Natural killer cell treated with Interleukin-12 subunit alpha and Interleukin-12 subunit beta and Interleukin-15 and Interleukin-18, amount 100 ng/mL, for 72 hours (primary cell): ENCODE measurements at places on chromosomes 5 and 9. TPM values are rescaled to one million over a fixed set of nuclear protein-coding genes. Genes with fewer than 3 reads are reported as not detected.
A peak's percentile ranks its signal among the peaks of the same experiment; 100 is the strongest.

GLRX gene
- total RNA-seq = 109 TPM

DMGDH gene
- not detected for total RNA-seq

RANBP17 gene
- 8.3 TPM for total RNA-seq

TTC1 gene
- 56.6 TPM for total RNA-seq

FER gene
- 13.4 TPM for total RNA-seq

FAM153A gene
- total RNA-seq = 3.8 TPM

IL33 gene
- total RNA-seq = not detected

SOX30 gene
- not detected for total RNA-seq

RASGRF2 gene
- total RNA-seq = 2.3 TPM

TXNDC8 gene
- total RNA-seq = not detected

NR2F1-AS1 gene
- not detected for total RNA-seq

TOR4A gene
- total RNA-seq = 31.1 TPM

MELK gene
- 53.6 TPM for total RNA-seq

F2RL2 gene
- not detected for total RNA-seq

SPINK4 gene
- total RNA-seq = not detected

RNF183 gene
- not detected for total RNA-seq

LHX3 gene
- total RNA-seq = 0.12 TPM

- peaks cover 4% of the 10 kb centered on the region for H3K4me1 ChIP-seq
- no peak for DNase-seq
- H3K4me3 ChIP-seq = no peak overlapping the region
- H3K27me3 ChIP-seq = no peaks in the 10 kb centered on the region
These were observed 155.6 kb upstream of the ZNF618 start for GRCh38 chr9:113720495-113720894.

DNA sequence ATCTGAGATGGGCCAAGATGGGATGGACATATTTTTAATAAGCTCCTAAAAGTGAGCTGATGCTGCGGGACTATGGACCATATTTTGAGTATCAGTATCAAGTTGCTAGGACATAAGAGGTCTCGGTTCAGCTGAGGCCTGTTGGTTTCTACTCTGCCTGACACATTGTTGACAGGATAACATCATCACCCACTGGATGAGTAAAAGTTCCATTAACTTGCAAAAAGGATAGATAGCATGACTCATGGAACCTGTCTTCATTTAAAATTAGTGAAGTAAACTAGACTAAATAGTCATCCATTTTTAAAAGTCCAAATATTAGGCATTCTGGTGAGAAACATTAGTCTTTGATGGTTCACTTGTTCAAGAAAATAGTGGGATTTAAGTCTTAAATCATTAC, 33.3 kb downstream of the PARP8 start:
- DNase-seq = no peak
- H3K4me1 ChIP-seq = peaks cover 53% of the 10 kb centered on the region
- H3K27me3 ChIP-seq = no peaks in the 10 kb centered on the region
- no peaks in the 10 kb centered on the region for H3K36me3 ChIP-seq
- H3K27ac ChIP-seq = peak overlapping the region; percentile 46

- no peak overlapping the region for H3K4me3 ChIP-seq
- DNase-seq = no peak
- peaks cover 11% of the 10 kb centered on the region for H3K4me1 ChIP-seq
- peaks cover 13% of the 10 kb centered on the region for H3K27me3 ChIP-seq
- H3K36me3 ChIP-seq = no peaks in the 10 kb centered on the region
- H3K27ac ChIP-seq = no peak overlapping the region
These were observed 32.4 kb upstream of the CAST start for GRCh38 chr5:96629774-96630173.

DNA sequence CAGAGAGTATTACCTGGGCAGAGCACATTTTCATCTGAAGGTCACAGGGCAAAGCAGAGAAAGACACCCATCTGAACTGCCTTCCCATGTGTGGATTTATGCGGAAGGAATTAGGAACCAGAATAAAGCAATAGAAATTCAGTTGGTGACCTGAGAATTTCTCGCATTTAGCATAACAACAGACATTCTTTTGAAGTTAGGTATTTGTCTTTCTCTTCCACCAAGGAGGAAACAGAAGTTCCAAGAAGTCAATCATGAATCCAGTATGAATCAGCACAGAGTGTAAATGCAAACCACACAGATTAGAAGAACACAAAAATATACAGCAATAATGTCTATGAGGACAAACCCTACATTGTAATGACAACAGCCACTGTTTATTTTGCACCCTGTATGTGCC, 515.2 kb upstream of the BRINP1 start:
- no peaks in the 10 kb centered on the region for H3K4me1 ChIP-seq
- H3K27ac ChIP-seq = no peak overlapping the region
- H3K4me3 ChIP-seq = no peak overlapping the region
- H3K36me3 ChIP-seq = no peaks in the 10 kb centered on the region
- H3K27me3 ChIP-seq = peaks cover under 1% of the 10 kb centered on the region

- no peaks in the 10 kb centered on the region for H3K36me3 ChIP-seq
- no peak for DNase-seq
- H3K4me3 ChIP-seq = peak overlapping the region; percentile 36
- no peak overlapping the region for H3K27ac ChIP-seq
- peaks cover 9% of the 10 kb centered on the region for H3K27me3 ChIP-seq
- H3K4me1 ChIP-seq = peaks cover 14% of the 10 kb centered on the region
These were observed 116.6 kb downstream of the ESM1 start for GRCh38 chr5:54868511-54869483.

GRCh38 chr9:100111235-100111634, 12.2 kb downstream of the INVS start:
- H3K27ac ChIP-seq = no peak overlapping the region
- no peaks in the 10 kb centered on the region for H3K27me3 ChIP-seq
- H3K36me3 ChIP-seq = no peaks in the 10 kb centered on the region
- peaks cover 8% of the 10 kb centered on the region for H3K4me1 ChIP-seq
- no peak for DNase-seq
- H3K4me3 ChIP-seq = no peak overlapping the region

GRCh38 chr9:119453980-119454379, 84.7 kb upstream of the BRINP1 start:
- no peaks in the 10 kb centered on the region for H3K36me3 ChIP-seq
- no peaks in the 10 kb centered on the region for H3K4me1 ChIP-seq
- no peak for DNase-seq
- peaks cover 6% of the 10 kb centered on the region for H3K27me3 ChIP-seq

GRCh38 chr9:81608289-81608657, 81.1 kb downstream of the TLE1 start:
- no peak overlapping the region for H3K4me3 ChIP-seq
- no peak for DNase-seq
- no peak overlapping the region for H3K27ac ChIP-seq
- no peaks in the 10 kb centered on the region for H3K27me3 ChIP-seq

DNA sequence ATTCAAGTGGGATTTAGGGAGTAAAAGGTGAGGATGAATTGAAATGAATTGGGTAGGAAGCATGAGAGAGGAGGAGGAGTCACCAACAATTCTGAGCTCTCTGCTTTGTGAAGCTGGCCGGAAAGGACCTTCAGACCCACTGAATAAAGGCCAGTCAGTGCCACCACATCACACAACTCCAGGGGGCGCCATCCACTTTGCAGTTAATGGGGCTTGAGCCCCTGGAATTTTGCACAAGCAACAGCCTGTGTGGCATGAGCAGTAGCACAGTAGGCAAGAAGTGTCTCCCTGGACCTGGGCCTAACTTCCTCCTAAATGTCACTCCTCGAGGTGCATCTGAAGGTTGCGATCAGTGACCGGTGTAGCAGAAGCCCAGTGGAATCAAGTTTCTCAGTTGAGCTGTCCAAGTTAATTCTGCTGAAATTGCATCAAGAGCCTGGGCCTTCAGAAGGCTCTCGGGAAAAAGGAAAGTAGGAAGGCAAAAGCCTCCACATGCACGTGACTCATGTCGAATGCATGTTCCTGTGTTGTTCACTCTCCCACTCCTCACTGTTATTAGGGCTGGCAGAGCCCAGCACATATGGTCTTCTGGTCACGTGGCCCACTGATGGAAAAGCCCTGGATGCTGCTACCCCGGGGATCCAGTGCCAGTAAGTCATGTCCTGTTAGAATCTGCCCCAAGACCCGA, 27.8 kb upstream of the GLIS3 start:
- H3K27ac ChIP-seq = no peak overlapping the region
- H3K36me3 ChIP-seq = no peaks in the 10 kb centered on the region
- no peak overlapping the region for H3K4me3 ChIP-seq
- no peaks in the 10 kb centered on the region for H3K4me1 ChIP-seq
- peaks cover 26% of the 10 kb centered on the region for H3K27me3 ChIP-seq

- H3K36me3 ChIP-seq = peaks cover 7% of the 10 kb centered on the region
- H3K4me1 ChIP-seq = peaks cover 29% of the 10 kb centered on the region
- H3K4me3 ChIP-seq = no peak overlapping the region
- no peak overlapping the region for H3K27ac ChIP-seq
These were observed 4.4 kb upstream of the RABGAP1 start for GRCh38 chr9:122936464-122936863.

- peaks cover 11% of the 10 kb centered on the region for H3K4me1 ChIP-seq
- no peaks in the 10 kb centered on the region for H3K27me3 ChIP-seq
- H3K36me3 ChIP-seq = no peaks in the 10 kb centered on the region
- DNase-seq = peak; percentile 75
These were observed 14.4 kb upstream of the SPINK4 start for GRCh38 chr9:33225319-33226147.

- peaks cover 14% of the 10 kb centered on the region for H3K27me3 ChIP-seq
- no peaks in the 10 kb centered on the region for H3K36me3 ChIP-seq
- no peak for DNase-seq
- no peaks in the 10 kb centered on the region for H3K4me1 ChIP-seq
- H3K4me3 ChIP-seq = no peak overlapping the region
These were observed 28.4 kb upstream of the PITX1 start for GRCh38 chr5:135062216-135063055.

- peaks cover 3% of the 10 kb centered on the region for H3K4me1 ChIP-seq
- H3K27ac ChIP-seq = peak overlapping the region; percentile 7
- H3K36me3 ChIP-seq = peaks cover 26% of the 10 kb centered on the region
- H3K4me3 ChIP-seq = no peak overlapping the region
- DNase-seq = no peak
- H3K27me3 ChIP-seq = no peaks in the 10 kb centered on the region
These were observed 57.9 kb upstream of the RICTOR start for GRCh38 chr5:39132128-39132447.

- H3K27me3 ChIP-seq = peaks cover 8% of the 10 kb centered on the region
- H3K36me3 ChIP-seq = peaks cover 4% of the 10 kb centered on the region
- no peak for DNase-seq
- H3K4me3 ChIP-seq = no peak overlapping the region
These were observed 137.5 kb downstream of the BAAT start for GRCh38 chr9:101247297-101247696.

GRCh38 chr5:150448334-150448733, 1.2 kb downstream of the RPS14 start:
- H3K36me3 ChIP-seq = peaks cover 39% of the 10 kb centered on the region
- H3K27me3 ChIP-seq = no peaks in the 10 kb centered on the region
- H3K4me3 ChIP-seq = peak overlapping the region; percentile 91
- H3K4me1 ChIP-seq = peaks cover 24% of the 10 kb centered on the region
- no peak for DNase-seq
- peak overlapping the region; percentile 97 for H3K27ac ChIP-seq

GRCh38 chr5:81590498-81591384, 160.2 kb downstream of the SSBP2 start:
- H3K4me1 ChIP-seq = peaks cover 17% of the 10 kb centered on the region
- DNase-seq = no peak
- H3K4me3 ChIP-seq = peak overlapping the region; percentile 12
- peaks cover 18% of the 10 kb centered on the region for H3K36me3 ChIP-seq
- no peak overlapping the region for H3K27ac ChIP-seq

- peaks cover 4% of the 10 kb centered on the region for H3K27me3 ChIP-seq
- H3K4me3 ChIP-seq = no peak overlapping the region
- no peak for DNase-seq
- no peak overlapping the region for H3K27ac ChIP-seq
These were observed 110.3 kb upstream of the SLIT3 start for GRCh38 chr5:169410996-169411783.

DNA sequence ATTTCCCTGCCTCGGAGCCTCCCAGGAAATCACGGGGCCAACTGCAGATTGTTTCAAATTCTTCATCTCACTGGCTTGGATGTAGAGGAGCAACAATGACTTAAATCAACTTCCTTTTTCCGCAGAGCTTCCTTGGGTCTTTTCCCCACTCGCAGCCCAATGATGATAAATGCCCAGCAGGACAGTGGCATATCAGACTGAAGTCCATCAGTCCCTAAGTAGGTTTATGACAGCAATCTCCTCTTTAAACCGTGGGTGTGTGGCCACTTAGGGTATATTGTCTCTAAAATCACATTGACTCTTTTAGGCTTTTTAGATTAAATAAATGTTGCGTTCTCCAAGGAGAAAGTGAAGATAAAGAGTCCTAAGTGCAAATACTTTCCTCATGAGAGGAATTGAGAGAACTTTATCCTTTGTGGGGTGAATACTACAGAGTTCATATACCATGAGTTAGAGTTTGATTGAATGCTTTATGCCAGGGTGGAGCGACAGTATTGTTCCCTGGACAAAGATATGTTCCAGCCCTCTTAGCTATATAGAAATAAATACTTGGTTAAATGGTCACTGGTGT, 59.1 kb downstream of the IQGAP2 start:
- no peaks in the 10 kb centered on the region for H3K27me3 ChIP-seq
- H3K4me3 ChIP-seq = no peak overlapping the region
- no peak overlapping the region for H3K27ac ChIP-seq
- peaks cover 29% of the 10 kb centered on the region for H3K36me3 ChIP-seq

DNA sequence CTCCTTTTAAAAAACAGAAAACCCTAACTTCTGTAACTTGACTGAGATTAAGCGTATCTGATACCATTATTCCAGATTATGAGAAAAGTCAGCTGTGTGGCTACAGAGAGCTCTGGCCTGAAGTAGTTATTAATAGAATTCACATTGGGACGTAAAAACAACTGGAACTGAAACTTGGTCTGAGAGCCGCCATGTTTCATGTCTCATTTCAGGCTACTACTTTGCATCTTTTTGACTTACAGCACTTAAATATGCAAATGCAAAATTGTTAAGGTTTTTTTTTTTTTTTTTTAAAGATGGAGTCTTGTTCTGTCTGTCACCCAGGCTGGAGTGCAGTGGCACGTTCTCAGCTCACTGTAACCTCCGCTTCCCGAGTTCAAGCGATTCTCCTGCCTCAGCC, 25.2 kb downstream of the MAP3K1 start:
- no peak overlapping the region for H3K4me3 ChIP-seq
- H3K4me1 ChIP-seq = peaks cover 46% of the 10 kb centered on the region
- DNase-seq = no peak
- H3K27me3 ChIP-seq = no peaks in the 10 kb centered on the region
- H3K36me3 ChIP-seq = no peaks in the 10 kb centered on the region

DNA sequence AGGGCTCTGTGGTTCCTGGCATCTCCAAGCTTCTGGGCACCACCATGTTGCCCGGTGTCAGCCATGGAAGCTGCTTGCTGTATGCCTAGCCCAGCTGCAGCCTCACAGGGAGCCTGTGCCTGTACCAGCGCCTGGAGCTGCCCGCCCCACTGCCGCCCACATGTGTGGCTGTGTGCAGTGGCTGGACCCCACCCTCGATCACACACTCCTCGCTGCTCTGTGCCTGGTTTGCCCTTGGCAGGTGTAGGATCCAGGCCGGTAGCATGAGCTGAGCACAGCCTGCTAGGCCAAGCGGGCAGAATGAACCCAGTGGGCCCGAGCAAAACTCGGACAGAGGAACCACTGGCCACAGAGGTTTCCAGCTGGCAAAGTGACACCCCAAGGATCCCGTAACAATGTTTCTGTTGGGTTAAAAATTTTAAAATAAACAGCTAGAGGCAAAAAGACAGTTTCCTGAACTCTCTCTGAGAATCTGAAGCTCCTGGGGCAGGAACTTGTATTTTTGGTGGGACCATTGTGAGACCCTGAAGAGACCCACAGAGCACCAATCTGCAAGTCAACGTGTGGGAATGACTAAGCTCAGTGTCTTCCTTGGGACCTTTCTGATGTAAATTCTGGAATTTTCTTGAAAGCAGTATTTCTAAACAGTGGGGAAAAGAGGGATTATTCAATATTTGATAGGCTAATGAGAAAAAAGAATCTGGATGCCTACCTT, 73.1 kb upstream of the CCDC112 start:
- H3K27ac ChIP-seq = no peak overlapping the region
- no peaks in the 10 kb centered on the region for H3K4me1 ChIP-seq
- no peak for DNase-seq
- H3K27me3 ChIP-seq = peaks cover 13% of the 10 kb centered on the region
- no peaks in the 10 kb centered on the region for H3K36me3 ChIP-seq
